Sciatic nerve (tissue), 2 donors: ENCODE measurements at places on chromosomes 11 and 22. TPM values are rescaled to one million over a fixed set of nuclear protein-coding genes. Genes with fewer than 3 reads are reported as not detected.
A peak's percentile ranks its signal among the peaks of the same experiment; 100 is the strongest.

The PTPRCAP gene
- 4.2 TPM for total RNA-seq

The C11orf24 gene
- total RNA-seq: 53.2 TPM

The MS4A6A gene
- 87.6 TPM for total RNA-seq

The KCNJ1 gene
- total RNA-seq: 0.13 TPM

The ENTHD1 gene
- 4.9 TPM for total RNA-seq

The DDI1 gene
- total RNA-seq: not detected

The CFAP300 gene
- 4.8 TPM for total RNA-seq

The JAM3 gene
- total RNA-seq: 126 TPM

The SULT4A1 gene
- 0.27 TPM for total RNA-seq

The RRAS2 gene
- 23.4 TPM for total RNA-seq

The LPXN gene
- 17.2 TPM for total RNA-seq

The ST14 gene
- total RNA-seq: 2.8 TPM

DNA sequence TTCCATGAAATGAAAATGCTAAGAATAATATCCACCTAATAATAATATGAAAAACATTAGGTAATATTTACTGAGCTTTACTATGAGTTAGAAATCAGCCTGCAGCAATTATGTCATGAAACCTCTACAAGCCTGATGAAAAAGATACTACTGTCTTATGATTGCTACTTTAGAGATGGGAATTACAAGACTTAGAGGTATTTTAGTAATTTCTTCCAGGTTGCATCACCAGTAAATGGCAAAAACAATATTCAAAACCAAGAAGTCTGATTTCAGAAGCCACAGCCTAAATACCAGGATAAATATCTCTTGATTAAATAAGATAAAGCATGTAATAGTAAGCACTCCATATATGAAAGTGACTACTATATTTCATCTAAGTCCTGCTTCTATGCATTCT is 13.8 kb downstream of the OR5B21 start:
- no peak for DNase-seq

DNA sequence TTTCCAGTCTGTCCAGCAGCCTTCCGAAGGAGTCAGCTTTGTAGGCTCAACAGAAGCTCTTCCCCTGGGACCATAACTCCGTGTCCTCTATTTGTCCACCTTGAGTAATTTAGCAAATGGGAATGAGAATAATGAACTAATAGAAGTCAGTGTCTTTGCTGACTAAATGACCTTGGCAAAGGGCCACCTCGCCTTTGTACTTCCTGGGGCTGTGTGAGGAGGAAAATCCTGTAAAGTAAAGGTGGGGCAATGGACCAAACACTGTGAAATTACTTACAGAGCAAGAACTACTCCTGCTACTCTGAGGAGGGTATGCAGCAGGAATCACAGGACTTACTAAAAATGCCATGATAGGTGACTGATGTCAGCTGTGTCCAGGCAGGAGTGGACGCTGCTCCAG is 36.2 kb upstream of the CSNK2A3 start:
- no peak for DNase-seq

DNA sequence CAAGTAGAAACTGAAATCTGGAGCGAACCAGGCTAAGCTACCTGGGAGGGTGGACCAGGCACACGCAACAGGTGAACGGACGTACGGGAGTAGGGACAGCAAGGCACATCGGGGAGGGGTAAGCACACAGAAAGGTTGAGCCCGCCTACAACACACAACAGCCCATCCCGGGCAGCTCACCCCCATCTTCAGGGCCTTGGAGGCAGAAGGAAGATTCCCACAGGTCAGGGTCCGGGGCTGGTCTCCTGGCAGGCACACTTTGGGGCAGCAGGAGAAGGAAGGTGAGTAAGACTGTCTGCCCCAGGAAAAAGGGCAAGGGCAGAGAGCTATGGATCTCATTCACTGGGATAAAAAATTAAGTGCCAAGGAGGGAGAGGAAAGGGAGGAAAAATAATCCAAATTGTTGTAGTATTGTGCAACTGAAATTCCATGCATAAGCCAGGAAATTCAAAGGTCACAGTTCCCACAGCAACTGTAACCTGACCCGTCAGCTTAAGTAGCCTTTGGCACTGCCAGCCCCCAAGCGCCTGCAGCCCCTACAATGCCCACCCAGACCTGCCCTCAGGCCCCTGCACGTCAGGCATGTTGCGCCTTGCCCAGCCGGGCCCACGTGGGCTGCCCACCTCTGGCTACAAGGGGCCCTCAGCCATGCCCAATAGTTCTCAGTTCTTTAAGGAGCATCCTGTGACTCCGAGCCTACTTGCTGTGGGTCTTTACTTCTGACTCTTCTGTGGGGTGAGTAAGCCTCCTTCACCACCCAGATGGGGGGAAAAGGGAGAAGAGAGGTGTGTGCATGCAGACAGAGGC is 51.8 kb downstream of the MICAL3 start:
- DNase-seq: peak; percentile 69

GRCh38 chr11:41281131-41281742 is 178.2 kb downstream of the LRRC4C start:
- no peak for DNase-seq

DNA sequence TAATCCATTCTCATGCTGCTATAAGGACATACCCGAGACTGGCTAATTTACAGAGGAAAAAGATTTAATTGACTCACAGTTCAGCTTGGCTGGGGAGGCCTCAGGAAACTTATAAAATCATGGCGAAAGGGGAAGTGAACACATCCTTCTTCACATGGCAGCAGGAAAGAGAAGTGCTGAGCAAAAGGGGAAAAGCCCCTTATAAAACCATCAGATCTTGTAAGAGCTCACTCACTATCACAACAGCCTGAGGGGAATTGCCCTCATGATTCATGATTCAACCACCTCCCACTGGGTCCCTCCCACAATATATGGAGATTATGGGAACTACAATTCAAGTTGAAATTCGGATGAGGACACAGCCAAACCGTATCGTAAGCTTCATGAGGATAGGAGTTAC is 3.8 kb upstream of the CYB5R2 start:
- DNase-seq: no peak

DNA sequence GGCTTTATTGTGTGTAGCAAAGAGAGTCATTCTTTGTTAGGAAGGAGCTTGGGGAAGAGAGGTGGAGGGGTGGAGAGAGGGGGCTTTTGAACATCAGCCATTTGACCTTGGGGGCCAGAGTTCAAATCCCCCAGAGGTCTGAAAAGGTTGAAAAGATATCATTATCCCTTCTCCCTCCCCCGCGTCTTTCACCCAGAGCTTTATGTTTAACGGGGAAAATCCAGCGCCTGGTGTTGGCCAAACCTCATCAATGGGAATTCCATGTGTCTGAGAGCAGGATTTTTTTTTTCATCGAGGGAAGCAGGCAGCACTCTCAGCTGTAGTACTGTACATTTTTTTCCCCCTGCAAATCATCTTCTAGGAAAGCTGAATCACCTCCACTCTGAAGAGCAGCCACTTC is 122.4 kb upstream of the HSD17B12 start:
- DNase-seq: no peak

- no peak for DNase-seq
Observed at GRCh38 chr11:72466410-72466809, 32.1 kb upstream of the CLPB start.

DNA sequence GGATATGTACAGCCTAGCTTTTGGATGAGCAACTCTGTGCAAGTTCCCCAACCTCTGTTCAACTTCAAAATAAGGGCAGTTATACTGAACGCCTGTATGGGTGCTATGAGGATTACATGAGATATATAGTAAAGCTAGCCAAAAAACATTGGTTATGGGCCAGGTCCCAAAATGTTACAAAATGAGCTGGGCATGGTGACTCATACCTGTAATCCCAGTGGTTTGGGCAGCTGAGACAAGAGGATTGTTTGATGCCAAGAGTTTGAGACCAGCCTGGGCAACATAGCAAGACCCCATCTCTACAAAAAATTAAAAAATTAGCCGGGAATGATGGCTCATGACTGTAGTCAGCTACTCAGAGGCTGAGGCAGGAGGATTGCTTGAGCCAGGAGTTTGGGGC is 118.4 kb downstream of the TEAD1 start:
- no peak for DNase-seq

DNA sequence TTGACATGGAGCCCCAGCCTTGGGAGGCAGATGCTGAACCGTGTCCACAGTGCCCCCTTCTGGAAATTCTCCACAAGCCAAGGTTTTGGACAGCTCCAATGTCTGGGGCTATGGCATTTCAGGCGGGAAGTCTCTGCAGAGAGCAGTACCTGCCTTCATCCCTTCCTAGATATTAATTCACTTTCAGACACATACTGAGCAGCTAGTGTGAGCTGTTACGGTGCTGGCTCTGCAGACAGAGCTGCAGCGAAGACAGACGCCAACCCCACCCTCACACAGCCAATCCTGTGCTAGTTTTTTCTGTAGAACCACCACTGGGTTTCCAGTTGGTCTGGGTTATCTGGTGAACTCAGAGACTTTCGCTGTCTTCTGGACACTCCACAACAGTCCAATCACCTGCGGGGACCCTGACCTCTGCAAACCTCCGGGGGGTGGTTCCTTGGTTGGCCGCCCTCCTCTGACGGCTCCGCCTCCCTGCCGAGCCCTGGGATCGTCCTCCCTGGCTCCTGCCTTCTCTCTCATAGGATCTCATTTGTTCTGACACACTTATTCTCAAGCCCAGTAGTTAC is 9.1 kb downstream of the LMF2 start:
- no peak for DNase-seq

DNA sequence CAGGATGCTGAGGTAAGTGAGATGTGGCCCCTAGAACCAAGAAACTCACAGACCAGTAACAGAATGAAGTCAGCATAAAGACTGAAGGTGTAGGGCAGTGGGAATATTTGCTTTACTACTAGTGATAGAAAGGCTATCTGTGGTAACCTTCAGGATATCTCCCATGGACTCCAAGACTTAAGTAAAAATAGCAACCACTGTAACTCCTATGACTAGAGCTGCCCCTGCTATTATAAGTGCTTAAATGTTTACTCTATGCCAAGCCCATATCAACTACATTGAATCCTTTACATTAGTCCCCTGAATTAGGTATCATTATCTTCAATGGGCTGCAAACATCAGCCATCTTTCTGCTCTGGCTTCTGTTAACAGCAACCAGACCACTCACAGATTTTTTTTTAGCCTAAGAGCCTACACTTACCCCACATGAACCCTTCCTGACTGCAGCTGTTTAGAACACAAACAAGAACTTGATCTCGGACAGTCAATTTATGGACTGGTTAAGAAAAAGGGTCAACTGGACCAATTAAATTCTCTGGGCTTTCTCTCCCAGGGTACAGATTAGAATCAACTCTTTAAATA is 335.1 kb upstream of the API5 start:
- DNase-seq: no peak

DNA sequence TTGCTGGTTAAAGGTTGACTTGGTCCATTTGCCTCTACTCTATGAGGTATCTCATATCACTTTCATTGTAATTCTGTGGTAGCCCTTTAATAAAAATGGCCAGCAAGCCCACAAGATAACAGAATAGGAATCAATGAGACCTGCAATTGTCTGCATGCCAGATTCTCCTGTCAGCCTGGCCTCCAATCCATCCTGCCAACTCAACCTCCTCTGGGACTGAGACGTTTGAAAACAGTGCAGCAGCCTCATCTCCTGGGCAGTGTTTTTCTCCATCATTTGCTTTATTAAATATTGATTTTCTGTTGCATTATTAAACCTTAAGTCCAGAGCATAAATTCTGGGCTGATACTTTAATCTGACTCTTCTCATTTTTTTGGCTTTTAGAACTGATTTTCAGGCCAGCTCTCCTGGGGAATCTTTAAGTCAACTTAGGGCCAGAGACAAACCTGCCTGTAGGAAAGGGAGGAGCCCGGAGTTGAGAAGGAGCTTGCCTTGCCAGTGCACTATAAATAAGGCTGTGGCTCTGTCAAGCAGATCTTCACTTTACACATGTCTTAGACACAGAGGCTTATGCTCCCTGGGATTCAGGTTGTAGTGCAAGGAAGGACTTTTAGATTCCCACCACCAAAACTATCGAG is 798.0 kb downstream of the NTM start:
- no peak for DNase-seq

DNA sequence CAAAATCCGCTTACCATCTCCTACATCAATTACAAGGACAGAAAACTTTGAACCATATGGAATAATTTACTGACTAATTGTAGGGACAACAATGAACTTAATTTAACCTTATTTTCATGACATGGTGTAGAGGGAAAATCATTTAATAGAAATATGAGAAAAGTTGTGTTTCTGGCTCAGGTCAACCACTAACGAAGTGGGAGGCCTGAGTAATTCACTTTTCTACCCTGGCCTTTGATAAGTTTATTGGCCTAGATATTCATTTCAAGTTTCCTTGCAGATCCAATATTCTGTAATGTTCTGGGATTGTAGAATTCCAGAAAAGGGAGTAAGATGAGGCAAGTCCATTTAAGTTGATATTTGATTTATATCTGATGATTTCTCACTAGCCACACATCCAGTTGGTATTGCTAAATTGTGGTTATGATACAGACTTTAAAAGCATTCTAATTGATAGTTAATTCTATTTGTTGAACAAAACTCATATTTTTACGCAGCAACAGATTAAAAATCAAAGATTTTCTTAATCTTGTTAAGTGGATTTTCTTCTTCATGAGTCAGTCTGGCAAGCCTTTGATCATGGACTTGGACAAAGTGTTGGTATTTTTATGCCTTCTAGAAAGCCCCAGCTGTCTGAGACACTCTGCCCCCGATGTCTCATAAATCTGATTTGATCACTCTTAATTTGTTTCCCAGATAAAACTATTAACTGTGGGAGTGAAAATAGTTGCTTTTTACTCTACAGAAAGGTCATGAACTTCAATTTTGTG is 336.5 kb downstream of the TMEM135 start:
- DNase-seq: no peak

- no peak for DNase-seq
Observed at GRCh38 chr11:89545691-89546090, 54.5 kb upstream of the NOX4 start.

- no peak for DNase-seq
Observed at GRCh38 chr11:10876158-10876557, 18.3 kb upstream of the ZBED5 start.

- no peak for DNase-seq
Observed at GRCh38 chr11:89015614-89016013, 50.2 kb downstream of the GRM5 start.

- DNase-seq: no peak
Observed at GRCh38 chr11:64069401-64070313, 33.9 kb downstream of the FLRT1 start.

- DNase-seq: no peak
Observed at GRCh38 chr11:132278801-132279574, 908.6 kb downstream of the NTM start.

DNA sequence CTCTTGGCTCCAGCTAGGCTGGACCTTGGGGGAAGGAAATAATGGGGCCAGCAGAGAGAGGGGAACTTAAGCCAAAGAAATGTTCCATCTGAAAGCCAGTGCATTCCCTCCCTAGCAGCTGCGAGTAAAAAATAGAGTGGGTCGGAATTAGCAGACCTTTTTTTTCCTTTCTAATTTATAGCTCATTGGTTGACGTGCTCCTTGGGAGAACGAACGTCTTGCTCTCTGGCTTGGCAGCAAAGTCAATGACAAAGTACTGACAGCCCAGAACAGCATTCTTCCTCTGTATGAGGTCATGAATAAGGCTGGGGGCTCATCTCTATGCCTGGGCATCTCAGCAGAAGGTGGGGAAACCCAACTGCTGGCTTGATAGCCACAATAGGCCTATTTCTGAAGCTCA is 65.0 kb downstream of the SEZ6L start:
- no peak for DNase-seq

GRCh38 chr11:74434528-74434927 is 32.8 kb downstream of the KCNE3 start:
- no peak for DNase-seq
